ENCODE measurements at places on chromosomes 3 and 15. TPM values are rescaled to one million over a fixed set of nuclear protein-coding genes. Genes with fewer than 3 reads are reported as not detected.

DNA sequence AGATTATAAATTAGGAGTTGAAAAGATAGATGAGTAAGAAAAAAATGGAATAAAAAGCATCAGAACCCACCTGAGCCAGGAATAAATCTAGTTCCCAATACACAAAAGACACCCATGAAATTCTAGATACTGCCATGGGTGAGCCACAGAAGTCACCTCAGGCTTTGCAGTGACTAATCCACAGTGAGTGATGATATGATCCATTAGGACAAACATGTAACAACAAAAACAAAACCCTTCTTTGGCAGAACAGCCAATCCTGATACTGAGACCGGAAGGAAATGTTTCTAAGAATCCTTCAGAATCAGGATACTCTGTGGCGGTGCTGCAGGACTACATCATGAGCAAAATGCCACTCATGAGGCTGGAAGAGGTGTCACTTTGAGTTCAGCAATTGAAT lies 15.0 kb upstream of the MINDY4B start:
- no peak for DNase-seq

DNA sequence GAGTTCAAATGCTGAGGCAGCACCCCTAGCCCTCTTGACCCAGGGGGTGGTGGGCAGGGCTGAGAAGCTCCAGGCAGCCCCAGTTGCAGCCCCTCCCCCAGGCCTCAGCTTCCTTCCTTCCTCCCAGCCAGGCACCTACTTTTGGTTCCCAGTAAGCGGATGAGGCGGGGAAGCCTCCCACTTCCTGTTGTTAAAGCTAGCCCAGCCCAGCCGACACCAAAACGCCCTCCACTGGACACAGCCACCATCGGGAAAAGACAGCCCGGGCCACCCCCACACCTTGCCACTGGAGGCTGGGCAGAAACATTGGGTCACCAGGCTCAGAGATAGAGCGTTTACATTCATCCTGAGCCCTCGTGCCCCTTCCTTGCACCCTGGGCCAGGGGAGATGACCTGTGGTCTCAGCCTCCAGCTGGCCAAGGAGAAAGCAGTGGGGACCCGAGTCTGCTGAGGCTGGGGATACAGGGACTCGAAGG lies 3.5 kb downstream of the DUSP7 start:
- DNase-seq, result peak; percentile 54

- DNase-seq, result no peak
These were observed 1.7 kb upstream of the HDGFL3 start for GRCh38 chr15:83209333-83209732.

DNA sequence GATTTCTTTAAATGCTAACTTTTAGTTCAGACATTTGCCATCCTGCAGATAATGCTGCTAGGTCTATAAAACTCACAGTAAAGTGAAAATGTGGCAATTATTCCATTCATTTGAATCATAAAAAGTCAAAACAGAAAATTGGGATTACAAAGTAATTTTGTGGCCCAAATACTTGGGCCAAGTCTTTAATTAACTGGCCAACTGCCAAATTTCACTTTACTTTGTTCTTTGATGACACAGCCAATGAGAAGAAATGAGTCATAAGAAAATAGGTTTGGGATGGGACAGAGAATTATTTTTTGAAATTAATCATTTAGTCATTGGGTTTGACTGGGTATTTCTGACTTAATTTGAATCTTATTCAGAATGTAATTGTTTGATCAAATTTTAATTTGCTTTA lies 89.8 kb upstream of the SLC2A2 start:
- DNase-seq, result no peak

The HDGFL3 gene
- 89.7 TPM for polyA plus RNA-seq

DNA sequence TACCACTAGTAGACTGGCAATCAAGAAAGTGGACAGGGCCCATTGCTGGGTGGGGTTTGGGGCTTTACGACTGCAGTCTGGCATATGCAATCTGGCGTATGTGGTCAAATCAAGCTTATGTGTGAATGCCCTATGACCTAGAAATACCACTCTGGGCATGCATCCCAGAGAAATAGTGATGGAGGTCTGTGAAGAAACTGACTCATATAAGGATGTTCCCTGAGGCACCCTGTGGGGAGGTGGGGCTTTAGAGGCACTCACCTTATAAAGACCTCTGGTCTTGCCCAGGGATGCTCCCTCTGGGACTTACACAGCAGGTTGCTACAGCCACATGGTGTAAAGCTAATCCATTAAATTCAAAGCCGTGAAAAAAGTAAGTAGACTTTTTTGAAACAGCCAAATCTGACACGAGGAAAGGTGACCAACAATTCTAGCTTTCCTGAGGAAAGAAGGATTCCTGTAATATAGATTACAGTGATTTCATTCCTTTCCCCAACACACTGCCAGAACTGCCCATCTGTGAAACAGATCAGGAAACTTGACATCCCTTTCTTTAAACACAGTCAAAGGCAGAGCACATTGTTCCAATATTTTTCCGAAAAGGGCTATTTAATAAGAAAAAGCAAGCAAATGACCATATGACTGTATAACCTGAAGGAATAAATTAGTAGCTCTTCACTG lies 13.6 kb downstream of the RARRES1 start:
- DNase-seq, result no peak

DNA sequence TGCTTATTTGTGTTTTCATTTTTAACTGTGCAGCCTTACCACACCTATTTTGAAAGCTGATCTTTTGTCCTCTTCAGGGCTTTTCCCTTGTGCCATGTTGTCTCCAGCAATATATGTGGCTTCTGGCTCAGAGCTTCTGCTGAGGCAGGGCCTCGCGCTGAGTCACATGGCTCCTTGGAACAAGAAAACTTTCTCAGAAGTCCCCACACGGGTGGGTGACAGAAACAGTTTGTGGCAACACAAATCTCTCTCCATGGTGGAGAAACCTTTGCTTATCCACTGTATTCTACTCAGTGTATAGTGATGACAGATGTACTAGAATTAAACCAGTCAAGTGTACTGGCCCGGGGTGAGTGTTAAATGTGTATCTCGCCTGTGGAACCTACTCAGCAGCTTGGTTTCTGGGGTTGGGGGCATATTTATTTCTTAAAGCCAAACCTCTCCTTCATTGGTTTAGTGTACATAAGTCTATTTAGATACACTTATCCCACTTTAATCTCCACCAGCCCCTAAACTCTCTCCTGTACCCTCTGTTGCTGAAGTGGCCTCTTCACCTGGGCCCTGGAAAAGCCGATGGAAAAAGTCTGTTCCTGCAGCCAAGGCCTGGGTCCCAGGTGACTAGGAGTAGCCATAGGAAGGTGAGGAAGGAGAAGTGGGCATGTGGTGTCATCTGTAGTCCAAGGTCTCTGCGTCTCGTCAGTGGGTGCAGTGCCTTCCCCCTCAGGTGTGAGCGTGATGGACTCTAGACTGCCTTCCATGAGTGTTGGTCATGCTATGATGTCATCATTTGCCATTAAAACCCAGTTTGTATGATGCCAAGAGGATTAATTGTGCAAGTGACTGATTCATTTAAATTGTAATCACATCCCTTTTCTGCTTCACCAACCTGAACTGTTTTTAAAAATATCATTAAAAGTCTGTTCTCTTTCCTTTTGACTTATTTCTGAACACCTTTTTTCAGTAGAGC lies 3.2 kb upstream of the FBXL22 start:
- DNase-seq, result no peak

- DNase-seq, result peak; percentile 28
These were observed 31.3 kb upstream of the TMEM115 start for GRCh38 chr3:50390508-50391224.

DNA sequence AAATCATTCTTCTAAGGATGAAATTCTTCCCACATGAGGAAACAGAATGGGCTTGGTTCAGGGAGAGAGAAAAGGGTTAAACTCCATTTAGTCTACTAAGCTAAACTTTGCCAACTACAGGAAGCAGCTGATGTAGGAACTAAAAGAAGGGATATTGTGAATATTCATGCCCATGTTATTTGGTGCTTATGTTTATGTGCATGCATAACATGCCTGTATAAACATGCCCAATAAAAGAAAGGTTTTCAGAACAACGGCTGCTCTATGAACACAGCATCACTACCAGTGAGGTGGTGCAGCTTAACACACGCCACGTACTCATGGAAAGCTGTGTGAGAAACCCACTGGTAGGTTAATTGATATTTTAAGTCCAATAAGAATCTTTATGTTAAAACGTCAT lies 59.4 kb upstream of the VGLL4 start:
- DNase-seq, result no peak

DNA sequence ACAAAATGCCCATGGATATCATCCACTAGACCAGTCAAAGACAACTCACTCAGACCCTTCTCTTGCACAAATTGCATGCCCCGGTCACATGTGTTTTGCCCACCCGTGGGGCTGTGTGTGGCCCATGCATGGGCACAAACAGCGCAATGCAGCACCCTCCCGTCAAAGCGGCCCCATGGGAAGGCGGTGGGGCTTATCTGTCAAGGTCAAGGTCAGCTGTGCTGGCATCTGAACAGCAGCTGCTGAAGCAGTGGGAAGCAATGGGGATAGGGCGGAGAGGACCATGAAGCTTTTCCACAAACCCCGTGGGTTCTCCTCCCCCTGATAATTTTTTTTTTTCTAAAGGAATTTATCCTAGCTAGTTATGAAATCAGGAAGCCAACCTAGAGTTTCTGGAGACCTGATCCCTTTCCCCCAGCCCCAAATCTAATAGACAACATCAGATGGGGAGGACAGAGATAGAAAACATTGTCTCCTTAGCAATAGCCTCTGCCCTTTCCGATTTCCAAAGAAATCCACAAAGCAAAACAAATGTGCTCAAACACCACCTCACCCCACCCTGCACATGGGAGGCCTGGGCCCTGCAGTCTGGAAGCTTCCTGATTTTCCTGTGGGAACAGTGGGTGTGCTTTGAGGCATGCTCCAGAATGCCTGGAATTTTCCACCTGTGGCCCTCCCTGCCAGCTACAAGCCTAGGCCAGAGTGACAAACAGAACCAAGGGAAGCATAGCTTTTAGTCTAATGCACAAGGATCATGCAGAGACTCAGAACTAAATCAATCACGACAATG lies 84.4 kb downstream of the BDH1 start:
- no peak for DNase-seq

DNA sequence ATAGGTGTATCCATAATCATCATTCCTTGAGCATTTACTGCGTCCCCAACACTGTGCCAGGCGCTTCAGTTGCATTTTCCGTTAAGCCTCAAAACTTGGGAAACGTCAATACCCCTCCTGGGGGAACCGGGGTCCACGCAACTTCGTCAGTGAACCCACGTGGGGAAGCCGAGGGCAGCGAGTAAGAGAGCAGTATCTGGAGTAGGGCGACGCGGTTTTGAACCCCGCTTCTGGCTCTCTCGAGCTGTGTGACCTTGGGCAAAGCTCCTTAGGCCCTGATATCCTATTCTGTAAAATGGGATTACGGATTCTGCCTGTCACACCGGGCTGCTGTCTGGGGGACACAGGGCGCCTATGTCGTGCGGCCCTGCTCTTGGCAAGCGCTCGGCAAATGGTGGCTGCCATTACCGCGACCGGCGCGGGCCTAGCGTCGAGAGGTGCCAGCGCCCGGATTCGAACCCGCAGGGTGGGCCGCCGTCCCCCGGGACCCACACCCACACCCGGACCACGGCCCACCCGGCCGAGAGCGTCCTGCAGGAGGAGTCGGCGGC lies 590 bp downstream of the POLG start:
- no peak for DNase-seq

- no peak for DNase-seq
These were observed 45.1 kb upstream of the C15orf39 start for GRCh38 chr15:75156326-75157215.

- DNase-seq, result no peak
These were observed 534.3 kb downstream of the ROBO1 start for GRCh38 chr3:79233431-79234060.

The CAV3 gene
- polyA plus RNA-seq, result 12.1 TPM

DNA sequence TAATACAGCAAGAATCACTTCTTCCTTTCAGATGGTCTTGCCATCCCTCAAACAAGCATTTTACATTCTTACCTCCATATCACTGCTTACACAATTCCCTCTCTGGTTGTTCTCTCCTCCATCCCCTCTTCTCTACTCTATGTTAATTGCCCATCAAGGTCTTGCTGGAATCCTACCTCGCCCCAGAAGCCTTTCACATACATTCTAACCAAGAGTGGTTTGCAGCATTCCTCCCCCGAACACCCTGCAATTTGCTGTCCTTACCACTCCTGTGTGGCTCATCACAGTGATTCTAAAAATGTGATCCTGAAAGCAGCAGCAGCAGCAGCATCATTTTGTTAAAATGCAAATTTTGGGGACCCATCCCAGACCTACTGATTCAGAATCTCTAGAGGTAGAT lies 30.6 kb downstream of the TNIK start:
- no peak for DNase-seq

All from right lung (tissue), 10 donors.